ENCODE measurements at places on chromosomes 4 and X.

GRCh38 chr4:146787731-146788130, 149.0 kb downstream of the POU4F2 start:
- no peak for DNase-seq

GRCh38 chr4:122584519-122584918, 36.3 kb downstream of the IL21 start:
- DNase-seq: no peak

DNA sequence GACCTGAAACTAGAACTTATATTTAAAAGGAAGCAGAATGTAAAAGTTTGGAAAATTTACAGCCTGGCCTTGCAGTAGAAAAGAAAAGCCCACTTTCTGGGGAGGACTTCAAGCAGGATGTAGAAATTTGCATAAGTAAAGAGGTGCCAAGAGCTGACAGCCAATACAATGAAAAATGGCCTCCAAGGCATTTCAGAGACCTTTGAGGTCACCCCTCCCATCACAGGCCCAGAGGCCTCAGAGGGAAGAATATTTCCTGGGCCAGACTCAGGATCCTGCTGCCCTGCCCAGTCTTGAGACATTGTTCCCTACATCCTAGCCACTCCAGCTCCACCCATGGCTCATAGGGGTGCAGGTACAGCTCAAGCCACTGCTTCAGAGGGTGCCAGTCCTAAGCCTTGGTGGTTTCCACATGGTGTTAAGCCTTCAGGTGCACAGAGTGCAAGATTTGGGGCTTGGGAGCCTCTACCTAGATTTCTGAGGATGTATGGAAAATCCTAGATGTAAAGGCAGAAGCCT, 518.9 kb upstream of the INTU start:
- no peak for DNase-seq

- no peak for DNase-seq
These were observed 25.4 kb upstream of the ACSL1 start for GRCh38 chr4:184851200-184851541.

DNA sequence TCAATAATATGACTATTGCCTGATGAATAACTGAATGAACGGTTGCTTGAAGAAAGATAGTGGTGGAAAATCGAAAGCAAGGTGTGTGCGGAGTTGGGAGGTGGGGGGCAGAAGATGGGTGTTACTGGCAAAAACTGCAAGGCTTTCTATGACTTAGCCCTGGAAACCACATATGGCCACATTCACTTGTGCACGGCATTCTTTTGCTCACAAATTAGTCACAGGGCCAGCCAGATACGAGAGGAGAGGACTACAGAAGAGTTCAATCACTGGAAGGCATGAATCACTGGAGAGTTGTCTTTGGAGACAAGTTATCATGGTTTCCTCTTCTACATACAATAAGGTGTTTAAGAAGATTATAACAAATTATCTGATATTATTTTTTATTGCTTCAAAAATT, 626.5 kb upstream of the CPEB2 start:
- no peak for DNase-seq

DNA sequence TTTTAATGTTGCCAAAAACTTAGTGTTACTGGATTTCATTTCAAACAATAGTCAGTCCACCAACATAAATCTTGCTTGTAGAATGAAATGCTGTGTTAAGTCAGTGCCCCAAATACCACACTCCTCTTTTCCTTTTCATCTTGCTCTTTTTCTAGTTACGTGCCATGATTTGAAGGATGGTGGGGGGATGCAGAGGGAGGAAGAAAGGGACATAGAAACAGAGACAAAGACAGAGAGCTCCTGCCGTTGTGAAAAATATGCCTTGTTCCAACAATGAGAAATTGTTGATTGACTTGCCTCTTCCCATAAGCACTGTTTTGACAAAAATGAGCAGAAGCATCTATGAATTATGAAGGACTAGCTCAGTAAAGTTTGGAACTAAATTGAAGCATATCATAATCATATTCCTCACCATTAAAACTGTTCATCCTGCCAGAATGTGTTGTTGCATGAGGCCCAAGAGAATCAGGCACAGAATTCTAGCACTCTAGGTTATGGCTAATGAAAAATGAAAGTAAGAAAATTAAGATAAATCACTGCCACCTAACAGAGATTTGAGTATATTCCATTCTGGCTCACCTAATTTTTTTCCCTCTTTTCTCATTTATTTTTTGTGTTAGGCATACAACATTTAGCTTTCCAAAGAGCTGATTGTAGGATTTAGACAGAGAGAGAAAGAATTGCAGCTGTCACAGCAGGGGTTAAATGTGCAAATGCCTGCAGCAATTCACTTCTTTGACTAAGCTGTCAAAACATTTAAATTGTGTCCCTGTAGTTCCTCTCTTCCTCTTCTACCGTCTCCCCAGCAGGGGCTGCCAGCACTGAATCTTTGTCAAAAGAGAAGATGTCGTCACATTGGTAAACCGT, 111.6 kb upstream of the PTPN13 start:
- DNase-seq: no peak

DNA sequence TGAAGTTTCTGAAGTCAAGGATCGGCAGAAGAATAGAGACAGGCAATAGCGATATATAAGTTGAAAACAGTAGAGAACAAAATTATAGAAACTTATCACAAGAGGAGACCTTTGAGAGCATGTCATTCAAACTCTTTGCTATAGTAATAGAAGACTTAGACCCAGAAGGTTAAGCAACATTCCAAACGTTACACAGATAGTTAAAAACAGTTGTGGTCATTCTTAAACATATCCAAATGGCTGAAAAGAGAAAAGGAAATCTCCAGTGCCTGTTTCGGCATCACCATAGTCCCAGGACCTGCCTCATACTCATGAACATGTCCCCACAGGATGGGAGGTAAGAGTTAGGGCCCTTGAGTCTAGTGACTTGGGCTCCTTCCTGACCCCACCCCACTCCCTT, 258.1 kb upstream of the NOCT start:
- no peak for DNase-seq

- no peak for DNase-seq
These were observed 19.6 kb upstream of the FAM156A start for GRCh38 chrX:52977953-52978352.

All from large intestine (tissue), 12 donors.